Activated T-cell treated with anti-CD3 and anti-CD28 coated beads, Interleukin-2, amount 50 U/mL, for 72 hours (primary cell): ENCODE measurements at places on chromosomes 1 and 21.

- peaks cover 7% of the 10 kb centered on the region for H3K36me3 ChIP-seq
- peak within 1 kb of the TSS; percentile 99 for H3K27ac ChIP-seq
- peak within 1 kb of the TSS; percentile 91 for H3K4me3 ChIP-seq
- H3K4me1 ChIP-seq, result peaks cover 43% of the 10 kb centered on the region
These were observed at the start of gene SLX9 for GRCh38 chr21:44939532-44940115. Gene SLX9 (plus strand): TSS chr21:44940029. CDS start chr21:44940058, 29 bp downstream.

DNA sequence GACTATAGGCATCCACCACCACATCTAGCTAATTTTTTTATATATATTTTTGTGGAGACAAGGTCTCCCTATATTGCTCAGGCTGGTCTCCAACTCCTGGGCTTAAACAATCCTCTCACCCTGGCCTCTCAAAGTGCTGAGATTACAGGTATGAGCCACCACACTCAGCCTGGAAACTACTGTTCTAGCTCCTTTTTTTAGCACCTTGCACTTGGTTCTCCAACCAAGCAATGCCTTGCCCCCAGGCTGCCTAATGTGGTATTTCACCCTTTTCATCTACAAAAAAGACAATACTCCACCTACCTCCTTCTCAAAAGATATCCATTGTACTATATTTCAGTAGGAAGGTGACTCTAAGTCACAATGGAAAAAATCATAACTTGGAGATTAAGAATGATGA is 6.7 kb downstream of the ARNT start:
- no peak for DNase-seq
- H3K4me1 ChIP-seq, result peaks cover 48% of the 10 kb centered on the region
- peak overlapping the region; percentile 35 for H3K27ac ChIP-seq
- peaks cover 10% of the 10 kb centered on the region for H3K36me3 ChIP-seq
- no peaks in the 10 kb centered on the region for H3K27me3 ChIP-seq

DNA sequence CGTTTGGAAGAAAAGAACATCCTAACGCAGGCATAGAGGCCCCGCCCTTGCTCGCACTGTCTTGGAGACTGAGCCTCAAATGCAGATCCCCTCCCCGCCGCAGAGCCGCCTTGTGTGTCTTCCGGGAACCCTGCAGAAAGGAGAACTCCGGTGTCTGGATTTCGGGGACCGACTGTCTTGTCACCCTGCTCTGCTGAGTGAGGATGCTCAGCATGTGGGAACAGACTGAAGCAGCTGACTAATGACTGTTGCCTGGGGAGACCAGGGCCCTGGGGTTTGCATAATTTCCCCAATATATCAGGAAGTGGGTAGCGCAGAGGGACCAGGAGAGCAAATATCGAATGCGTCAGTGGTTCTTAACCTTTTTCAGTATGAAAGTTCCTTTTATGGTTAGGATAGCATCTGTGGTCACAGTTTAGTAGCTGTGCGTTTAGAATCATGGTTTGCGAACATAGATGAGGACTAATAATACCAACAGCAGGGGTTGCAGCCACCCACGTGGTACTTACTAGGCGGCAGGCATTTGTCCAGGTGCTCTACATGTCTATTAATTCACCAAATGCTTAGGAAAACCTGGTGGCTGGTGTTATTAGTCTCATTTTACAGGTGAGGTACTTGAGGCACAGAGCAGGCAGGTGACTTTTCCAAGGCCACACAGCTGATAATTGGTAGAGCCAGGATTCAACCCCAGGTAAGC is 14.3 kb downstream of the GPR137B start:
- peaks cover 25% of the 10 kb centered on the region for H3K4me1 ChIP-seq
- DNase-seq, result peak; percentile 23
- H3K36me3 ChIP-seq, result peaks cover 11% of the 10 kb centered on the region
- peak overlapping the region; percentile 50 for H3K4me3 ChIP-seq
- H3K27me3 ChIP-seq, result no peaks in the 10 kb centered on the region

- no peaks in the 10 kb centered on the region for H3K27me3 ChIP-seq
- no peak overlapping the region for H3K27ac ChIP-seq
- H3K4me3 ChIP-seq, result no peak overlapping the region
- H3K4me1 ChIP-seq, result no peaks in the 10 kb centered on the region
- DNase-seq, result no peak
- no peaks in the 10 kb centered on the region for H3K36me3 ChIP-seq
These were observed 409.6 kb upstream of the ZRANB2 start for GRCh38 chr1:71490432-71490831.

GRCh38 chr1:38361566-38361965 is 315.0 kb upstream of the POU3F1 start:
- H3K4me3 ChIP-seq, result no peak overlapping the region
- H3K4me1 ChIP-seq, result no peaks in the 10 kb centered on the region
- no peak for DNase-seq

- no peak overlapping the region for H3K27ac ChIP-seq
- H3K36me3 ChIP-seq, result peaks cover 39% of the 10 kb centered on the region
- H3K4me1 ChIP-seq, result peaks cover 9% of the 10 kb centered on the region
- H3K27me3 ChIP-seq, result no peaks in the 10 kb centered on the region
- no peak overlapping the region for H3K4me3 ChIP-seq
These were observed 19.5 kb downstream of the S100B start for GRCh38 chr21:46585191-46585953.

GRCh38 chr1:12342401-12343003 is 112.7 kb downstream of the VPS13D start:
- H3K27me3 ChIP-seq, result no peaks in the 10 kb centered on the region
- H3K4me1 ChIP-seq, result peaks cover 55% of the 10 kb centered on the region
- no peak overlapping the region for H3K4me3 ChIP-seq
- no peak overlapping the region for H3K27ac ChIP-seq

- no peaks in the 10 kb centered on the region for H3K36me3 ChIP-seq
- no peak overlapping the region for H3K27ac ChIP-seq
- H3K27me3 ChIP-seq, result peaks cover 8% of the 10 kb centered on the region
- H3K4me3 ChIP-seq, result no peak overlapping the region
- no peaks in the 10 kb centered on the region for H3K4me1 ChIP-seq
- no peak for DNase-seq
These were observed 395.8 kb downstream of the PTPRU start for GRCh38 chr1:29631836-29632805.

DNA sequence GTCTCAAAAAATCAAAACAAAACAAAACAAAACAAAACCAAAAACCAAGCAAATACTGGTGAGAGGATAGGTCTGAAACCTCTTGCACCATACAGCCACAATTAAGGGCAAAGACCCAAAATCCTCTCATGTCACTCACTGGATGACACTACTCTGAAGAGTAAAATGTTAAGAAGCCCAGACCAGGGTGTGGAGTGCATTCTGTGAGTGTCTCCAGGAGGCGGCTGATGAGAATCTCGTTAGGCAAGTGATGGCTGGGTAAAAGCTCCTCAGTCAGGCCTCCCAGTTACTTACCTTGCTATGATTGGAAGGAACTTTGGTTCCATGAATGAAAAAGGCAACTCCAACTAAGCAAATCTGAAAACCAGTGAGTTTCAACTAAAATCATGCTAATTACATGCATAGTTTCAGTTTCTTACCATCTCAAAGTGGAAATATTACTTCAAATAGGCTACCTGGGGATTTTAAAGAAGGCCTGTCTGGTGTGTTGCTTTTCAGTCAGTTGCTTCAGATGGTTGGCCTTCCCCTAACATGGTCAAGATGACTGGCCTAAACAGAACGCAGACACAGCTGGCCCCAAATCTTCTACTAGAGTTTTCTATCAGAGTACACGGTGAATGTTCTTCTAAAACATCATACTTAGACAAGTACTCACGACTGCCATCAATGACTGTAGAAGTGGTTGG is 95.1 kb downstream of the KIAA0319L start:
- H3K4me3 ChIP-seq, result peak overlapping the region; percentile 5
- peak overlapping the region; percentile 98 for H3K27ac ChIP-seq
- H3K27me3 ChIP-seq, result no peaks in the 10 kb centered on the region
- DNase-seq, result no peak
- H3K4me1 ChIP-seq, result peaks cover 16% of the 10 kb centered on the region
- H3K36me3 ChIP-seq, result peaks cover 25% of the 10 kb centered on the region

DNA sequence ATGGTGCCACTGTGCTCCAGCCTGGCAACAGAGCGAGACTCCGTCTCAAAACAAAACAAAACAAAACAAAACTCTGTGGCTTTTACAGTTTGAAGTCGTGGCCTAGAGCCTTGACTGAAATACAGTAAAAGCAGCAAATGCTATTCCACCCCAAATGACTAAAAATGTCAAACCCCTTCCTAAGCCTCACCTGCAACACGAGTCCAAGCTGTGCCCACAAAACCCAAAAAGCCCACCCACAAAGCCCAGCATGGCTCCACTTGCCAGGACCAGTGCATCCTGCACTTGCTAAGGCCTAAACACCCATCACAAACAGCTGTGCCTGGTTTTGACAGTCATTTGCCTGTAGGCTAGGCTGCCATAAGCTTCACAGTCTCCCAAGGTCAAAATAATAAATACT is 21.3 kb downstream of the VAV3 start:
- no peak overlapping the region for H3K4me3 ChIP-seq
- peak overlapping the region; percentile 5 for H3K27ac ChIP-seq
- DNase-seq, result no peak
- peaks cover 48% of the 10 kb centered on the region for H3K4me1 ChIP-seq
- H3K36me3 ChIP-seq, result no peaks in the 10 kb centered on the region
- H3K27me3 ChIP-seq, result no peaks in the 10 kb centered on the region

- H3K4me3 ChIP-seq, result no peak overlapping the region
- H3K27ac ChIP-seq, result no peak overlapping the region
- H3K27me3 ChIP-seq, result no peaks in the 10 kb centered on the region
- H3K4me1 ChIP-seq, result peaks cover 16% of the 10 kb centered on the region
- DNase-seq, result no peak
- no peaks in the 10 kb centered on the region for H3K36me3 ChIP-seq
These were observed 66.2 kb downstream of the FAAP20 start for GRCh38 chr1:2128189-2128901.

DNA sequence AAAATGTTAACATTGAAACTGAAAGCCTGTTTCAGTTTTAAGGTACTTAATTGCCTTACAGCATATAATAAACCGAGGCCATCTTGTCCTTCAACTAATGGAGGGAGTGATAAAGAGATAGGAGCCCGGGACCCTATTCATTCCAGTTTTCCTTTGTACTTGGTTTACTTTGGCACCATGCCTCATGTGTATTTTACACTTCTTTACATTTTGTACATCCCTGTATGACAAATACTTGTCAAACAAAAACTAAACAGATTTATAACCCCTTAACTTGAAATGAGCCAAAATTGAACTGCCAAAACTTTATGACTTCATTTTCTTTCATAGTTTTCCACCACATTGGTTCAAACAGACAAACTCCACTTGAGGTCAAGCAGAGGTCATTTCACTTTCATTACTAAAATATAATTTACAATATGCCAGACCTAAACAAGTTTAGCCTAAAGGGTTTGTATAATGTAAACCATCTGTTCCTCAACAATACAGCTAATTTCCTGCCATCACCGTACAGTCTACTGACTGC is 30.9 kb upstream of the UBE2U start:
- no peaks in the 10 kb centered on the region for H3K36me3 ChIP-seq
- no peak overlapping the region for H3K27ac ChIP-seq
- H3K4me1 ChIP-seq, result peaks cover 24% of the 10 kb centered on the region
- DNase-seq, result no peak
- H3K27me3 ChIP-seq, result peaks cover 78% of the 10 kb centered on the region

GRCh38 chr1:102872526-102872925 is 235.8 kb downstream of the COL11A1 start:
- H3K4me1 ChIP-seq, result no peaks in the 10 kb centered on the region
- H3K36me3 ChIP-seq, result no peaks in the 10 kb centered on the region
- no peak overlapping the region for H3K4me3 ChIP-seq
- DNase-seq, result no peak
- H3K27ac ChIP-seq, result no peak overlapping the region

- no peaks in the 10 kb centered on the region for H3K4me1 ChIP-seq
- DNase-seq, result no peak
- H3K4me3 ChIP-seq, result no peak overlapping the region
- H3K36me3 ChIP-seq, result no peaks in the 10 kb centered on the region
These were observed 324.1 kb upstream of the ADAMTS5 start for GRCh38 chr21:27291006-27291405.

GRCh38 chr21:29074007-29074376 is 544 bp upstream of the CCT8 start:
- peak overlapping the region; percentile 100 for H3K4me3 ChIP-seq
- no peaks in the 10 kb centered on the region for H3K27me3 ChIP-seq
- H3K27ac ChIP-seq, result peak overlapping the region; percentile 100
- DNase-seq, result no peak
- peaks cover 48% of the 10 kb centered on the region for H3K4me1 ChIP-seq
- peaks cover 13% of the 10 kb centered on the region for H3K36me3 ChIP-seq

DNA sequence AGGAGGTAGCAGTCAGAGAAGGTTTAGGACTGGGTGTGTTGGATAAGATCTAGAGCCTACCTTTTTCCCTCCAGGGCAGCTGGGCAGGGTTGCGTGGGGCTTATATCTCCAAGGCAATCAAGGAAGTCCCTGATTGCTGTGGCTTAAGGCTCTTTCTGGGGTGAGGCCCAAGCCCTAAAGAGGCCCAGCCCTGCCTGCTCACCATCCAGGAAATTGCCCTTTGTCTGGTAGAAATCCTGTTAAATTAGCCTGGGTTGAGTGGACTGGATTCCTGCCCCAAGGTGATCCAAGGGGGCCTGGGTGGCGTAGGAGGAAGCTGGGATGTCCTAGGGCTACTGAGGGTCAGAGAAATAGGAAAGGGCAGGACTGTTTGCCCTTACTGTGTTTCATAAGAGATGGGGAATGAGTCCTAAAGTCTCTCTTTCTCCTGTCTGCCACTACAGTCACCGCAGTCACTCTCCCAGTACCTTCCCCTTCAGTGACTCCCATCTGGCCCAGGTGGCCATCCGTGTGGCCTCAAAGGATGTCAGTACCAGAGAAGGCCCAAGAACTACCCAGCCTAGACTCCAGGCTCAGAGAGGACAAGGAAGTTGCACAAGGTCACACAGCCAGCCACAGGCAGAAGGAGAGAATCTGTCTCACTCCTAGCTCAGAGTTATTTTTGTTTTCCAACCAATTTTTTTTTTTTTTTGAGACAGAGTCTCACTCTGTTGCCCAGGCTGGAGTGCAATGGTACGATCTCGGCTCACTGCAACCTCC is 25.8 kb downstream of the MFSD2A start:
- no peak overlapping the region for H3K27ac ChIP-seq
- H3K4me1 ChIP-seq, result no peaks in the 10 kb centered on the region
- no peak overlapping the region for H3K4me3 ChIP-seq
- no peaks in the 10 kb centered on the region for H3K36me3 ChIP-seq
- no peak for DNase-seq
- H3K27me3 ChIP-seq, result no peaks in the 10 kb centered on the region

DNA sequence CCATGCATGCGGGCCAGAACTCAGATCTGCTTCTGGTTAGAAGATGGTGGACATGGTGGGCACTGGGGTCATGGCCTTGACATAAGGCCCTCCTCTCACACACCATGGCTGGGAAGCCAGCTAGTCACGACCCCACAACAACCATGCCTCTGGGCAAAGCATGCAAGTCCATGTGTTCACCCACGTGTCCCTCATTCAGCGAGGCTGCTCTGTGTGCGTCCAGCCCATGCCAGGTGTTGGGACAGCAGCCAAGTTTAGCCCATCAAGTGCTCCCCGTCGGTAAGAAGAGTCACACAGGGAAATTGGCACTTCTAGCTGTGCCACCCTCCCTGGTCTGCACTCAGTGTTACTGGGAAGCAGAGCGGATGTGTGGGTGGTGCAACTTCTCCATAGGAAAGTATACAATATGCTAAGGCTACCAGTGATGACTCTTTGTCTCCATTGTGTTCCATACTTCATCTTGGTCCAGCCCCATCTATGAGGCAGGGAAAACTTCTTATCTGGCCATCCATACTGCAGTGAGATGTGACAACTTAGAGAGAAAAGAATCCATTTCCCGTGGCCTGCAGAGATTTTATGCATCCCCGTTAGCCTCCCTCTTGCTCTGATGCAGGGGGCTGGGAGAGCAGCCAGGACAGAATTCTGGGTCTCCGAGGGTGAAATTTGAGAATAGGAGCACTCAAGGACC is 198.0 kb downstream of the GRIK3 start:
- no peak overlapping the region for H3K4me3 ChIP-seq
- no peak for DNase-seq
- no peaks in the 10 kb centered on the region for H3K36me3 ChIP-seq
- no peaks in the 10 kb centered on the region for H3K4me1 ChIP-seq
- H3K27me3 ChIP-seq, result peaks cover 17% of the 10 kb centered on the region
